ENCODE measurements at places on chromosomes 1 and 21.

DNA sequence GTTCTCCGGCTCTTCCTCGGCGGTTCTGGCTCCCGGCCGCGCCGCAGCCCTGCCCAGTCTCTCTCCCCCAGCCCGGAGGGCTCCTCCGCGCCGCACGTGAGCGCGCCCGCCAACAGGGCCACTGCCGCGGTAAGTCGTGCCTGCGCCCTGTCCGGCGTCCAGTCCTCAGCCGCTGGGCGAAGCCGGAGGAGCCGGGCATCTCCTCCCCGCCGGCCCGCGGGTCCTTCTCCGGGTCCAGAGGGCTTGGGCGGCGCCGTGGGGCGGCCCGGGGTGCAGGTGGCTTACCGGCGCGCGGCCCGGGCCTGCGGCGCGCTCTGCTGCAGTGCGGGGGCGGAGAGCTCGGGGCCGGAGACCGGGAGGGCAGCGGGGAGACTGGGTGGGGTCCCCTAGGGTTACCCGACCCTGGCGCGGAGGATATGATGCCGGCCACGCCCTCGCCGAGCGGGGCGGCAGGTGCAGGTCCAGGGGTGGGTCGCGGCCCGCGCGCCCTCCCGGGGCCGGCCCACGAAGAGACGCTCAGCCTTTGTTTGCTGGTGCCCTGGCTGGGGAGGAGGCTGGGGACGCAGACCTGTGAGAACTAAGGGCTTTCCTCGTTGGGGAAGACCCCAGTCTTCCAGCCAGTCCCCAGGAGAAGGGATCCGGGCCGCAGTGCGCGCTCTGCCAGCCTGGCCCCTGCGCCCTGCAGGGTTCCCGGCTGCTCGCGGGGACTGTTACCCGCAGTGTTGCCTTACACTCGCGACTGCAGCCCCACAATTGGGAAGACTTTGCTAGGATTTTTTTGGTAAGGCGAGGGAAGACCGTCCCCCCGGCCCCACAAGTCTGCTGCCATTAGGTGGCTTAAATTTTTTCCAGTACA lies at the start of gene DOP1B:
TSS of gene DOP1B (plus strand) at position 10 of the 856 bp plus-strand sequence. CDS start 7,910 bp downstream, outside the sequence.
- DNase-seq = no peak

DNA sequence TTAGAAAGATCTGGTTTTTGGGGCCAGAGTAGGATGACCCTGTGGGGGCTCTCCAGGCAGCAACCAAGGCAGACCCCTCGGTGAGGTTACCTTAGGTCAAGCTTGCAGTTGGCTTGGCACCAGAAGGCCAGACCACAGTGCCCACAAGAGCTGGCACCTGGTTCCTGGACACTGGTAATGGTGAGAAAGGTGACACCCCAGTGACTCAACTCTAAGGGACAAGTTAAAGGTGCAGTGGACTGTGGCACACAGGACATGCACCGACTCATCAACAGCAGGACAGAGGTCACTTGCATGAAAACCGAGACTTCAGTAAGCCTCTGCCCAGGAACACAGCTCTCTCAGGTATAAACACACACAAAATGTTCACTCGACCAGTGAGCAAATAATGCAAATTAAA lies 6.7 kb downstream of the LRRC38 start:
- DNase-seq = no peak

DNA sequence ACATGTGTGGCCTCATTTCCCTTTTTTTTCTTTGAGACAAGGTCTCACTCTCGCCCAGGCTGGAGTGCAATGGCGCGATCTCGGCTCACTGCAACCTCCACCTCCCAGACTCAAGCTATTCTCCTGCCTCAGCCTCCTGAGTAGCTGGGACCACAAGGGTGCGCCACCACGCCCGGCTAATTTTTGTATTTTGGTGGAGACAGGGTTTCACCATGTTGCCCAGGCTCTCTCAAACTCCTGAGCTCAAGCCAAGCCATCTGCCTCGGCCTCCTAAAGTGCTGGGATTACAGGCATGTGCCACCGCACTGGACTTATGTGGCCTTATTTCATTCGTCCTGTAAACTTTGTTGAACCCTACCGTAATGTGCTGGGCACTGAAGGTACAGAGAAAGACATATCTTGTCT lies 569 bp upstream of the WARS2 start:
- no peak for DNase-seq

DNA sequence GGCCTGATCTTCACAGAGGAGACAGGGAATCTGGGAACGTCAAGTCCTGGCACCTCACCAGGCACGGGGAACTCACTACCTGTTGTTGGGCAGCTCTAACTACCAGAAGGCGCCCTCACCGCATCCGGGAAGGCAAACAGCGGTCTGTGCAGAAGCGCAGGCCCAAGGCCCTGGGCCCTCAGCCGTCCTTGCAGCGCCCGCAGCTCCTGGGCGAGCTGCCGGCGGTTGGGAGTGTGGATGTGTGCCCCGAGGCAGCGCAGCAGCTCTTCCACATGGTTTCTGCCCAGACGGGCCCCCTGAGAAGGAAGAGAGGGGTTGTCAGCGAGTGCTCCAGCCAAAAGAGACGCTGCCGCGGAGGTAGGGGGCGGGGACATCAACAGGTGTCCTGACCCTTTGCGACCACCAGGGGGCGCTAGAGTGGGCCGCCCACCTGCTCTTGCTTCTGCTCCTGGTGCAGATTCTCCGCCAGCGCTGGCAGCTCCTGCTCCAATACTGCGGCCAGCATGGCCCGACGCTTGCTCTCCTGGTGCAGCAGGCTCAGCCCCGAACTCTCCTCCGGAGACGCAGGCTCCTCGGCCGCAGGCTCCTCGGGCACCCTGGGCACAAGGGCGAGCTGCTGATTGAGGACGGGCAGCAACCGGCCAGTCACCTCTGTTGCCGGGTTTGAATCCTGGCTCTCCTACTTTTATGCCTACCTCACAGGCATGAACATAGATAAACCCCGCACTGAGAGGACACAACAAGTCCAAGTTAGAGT lies 9.3 kb downstream of the MAP3K6 start:
- peak; percentile 74 for DNase-seq

- DNase-seq = no peak
Observed at GRCh38 chr1:246647113-246647512, 77.1 kb upstream of the SCCPDH start.

DNA sequence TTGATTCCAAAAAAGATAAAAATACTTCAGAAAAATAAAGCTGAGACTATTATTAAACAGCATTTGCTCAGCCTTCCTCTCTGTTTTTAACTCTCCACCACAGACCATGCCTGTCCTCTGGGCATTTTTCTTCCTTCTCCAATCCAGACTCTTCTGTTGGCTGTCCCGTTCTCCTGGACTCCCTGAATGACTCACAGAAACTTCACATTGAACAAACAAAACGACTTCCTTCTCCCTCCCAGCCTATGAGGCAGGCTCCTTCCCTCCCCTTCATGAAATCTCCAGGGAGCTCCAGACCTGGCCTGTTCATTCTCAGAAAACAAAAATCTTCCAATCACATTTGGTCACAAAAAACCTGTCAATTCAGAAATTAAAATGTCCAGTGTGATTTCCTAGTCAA lies 421.3 kb downstream of the NPHP4 start:
- no peak for DNase-seq

- no peak for DNase-seq
Observed at GRCh38 chr1:14149431-14149830, 449.1 kb upstream of the KAZN start.

DNA sequence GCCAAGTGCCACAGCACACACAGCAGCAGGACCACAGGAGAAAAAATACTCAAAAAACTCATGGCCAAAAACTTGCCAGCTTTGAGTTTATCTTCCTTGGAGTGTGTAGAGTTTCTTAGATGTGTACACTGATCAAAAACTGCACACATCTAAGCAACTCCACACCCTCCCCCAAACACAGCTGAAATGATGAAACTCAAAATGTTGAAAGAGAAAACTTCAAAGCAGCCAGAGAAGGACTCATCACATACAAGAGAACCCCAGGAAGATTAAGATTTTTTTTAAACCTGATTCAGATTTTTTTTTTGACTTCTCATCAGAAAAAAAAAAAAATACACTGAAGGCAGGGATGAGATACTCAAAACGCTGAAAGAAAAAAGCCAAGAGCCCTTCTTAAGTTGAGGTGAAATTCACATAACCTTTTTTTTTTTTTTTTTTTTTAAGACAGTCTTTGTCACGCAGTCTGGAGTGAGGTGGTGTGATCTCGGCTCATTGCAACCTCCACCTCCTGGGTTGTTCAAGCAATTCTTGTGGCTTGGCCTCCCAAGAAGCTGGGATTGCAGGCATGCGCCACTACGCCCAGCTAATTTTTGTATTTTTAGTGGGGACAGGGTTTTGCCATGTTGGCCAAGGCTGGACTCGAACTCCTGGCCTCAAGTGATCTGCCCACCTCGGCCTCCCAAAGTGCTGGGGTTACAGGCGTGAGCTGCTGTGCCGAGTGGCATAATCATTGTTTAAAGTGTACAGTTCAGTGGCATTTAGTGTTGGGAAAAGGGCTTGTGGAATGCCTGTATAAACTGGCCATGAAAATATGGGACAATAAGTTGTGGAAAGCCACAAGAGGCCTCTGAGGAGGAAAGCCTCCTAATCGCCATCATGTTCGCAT lies 20.9 kb upstream of the PDXK start:
- no peak for DNase-seq

DNA sequence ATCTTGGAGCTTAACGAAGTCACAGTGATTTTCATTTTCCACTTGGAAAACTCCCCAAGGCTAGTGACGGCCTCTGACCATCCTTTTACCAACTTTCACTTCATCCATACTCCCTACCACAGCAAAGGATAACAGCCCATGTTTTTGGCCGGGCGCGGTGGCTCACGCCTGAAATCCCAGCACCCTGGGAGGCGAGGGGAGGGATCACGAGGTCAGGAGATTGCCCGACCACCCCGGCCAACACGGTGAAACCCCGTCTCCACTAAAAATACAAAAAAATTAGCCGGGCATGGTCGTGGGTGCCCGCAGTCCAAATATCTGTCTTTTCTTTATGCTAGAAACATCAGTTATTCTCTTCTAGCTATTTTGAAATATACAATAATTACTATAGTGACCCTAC lies 7.3 kb downstream of the ASPM start:
- DNase-seq = no peak

GRCh38 chr1:61139775-61140549 lies 57.6 kb downstream of the NFIA start:
- no peak for DNase-seq

DNA sequence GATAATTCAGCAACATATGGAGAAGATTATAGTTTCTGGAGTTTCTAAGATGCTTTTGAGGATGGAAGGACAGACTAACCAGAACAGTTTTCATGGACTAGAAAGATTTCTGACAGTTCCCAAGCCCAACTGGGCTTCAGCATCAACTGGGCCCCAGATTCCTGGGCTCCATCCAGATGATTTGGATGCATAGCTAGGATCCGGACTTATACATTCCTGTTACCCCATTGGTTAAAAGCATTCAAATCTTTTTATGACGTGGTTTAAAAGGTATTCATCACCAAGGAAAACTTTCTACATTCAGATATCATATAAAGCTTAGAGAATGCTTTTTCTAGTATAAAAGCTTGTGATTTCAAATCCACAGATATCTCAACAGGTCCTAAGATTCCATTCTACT lies 29.7 kb downstream of the TSHB start:
- no peak for DNase-seq

DNA sequence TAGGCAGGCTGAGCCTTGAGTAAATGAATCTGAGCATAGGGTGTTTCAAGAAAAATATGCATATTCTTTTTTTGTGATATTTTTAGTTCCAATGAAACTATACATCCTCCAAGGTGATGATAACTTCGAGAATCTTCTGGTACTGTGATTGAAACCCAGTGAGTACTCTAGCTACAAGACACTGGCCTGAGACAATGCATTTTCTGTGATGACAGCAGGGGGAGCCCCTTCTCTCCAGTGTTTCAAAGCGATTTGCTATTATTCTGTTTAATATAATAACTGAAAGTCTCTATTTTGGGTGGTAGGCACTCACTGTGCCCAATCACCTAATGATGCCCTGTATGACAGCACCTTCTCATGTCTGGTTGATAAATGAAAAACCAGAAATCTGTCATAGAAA lies 12.1 kb downstream of the IRF2BP2 start:
- peak; percentile 25 for DNase-seq

DNA sequence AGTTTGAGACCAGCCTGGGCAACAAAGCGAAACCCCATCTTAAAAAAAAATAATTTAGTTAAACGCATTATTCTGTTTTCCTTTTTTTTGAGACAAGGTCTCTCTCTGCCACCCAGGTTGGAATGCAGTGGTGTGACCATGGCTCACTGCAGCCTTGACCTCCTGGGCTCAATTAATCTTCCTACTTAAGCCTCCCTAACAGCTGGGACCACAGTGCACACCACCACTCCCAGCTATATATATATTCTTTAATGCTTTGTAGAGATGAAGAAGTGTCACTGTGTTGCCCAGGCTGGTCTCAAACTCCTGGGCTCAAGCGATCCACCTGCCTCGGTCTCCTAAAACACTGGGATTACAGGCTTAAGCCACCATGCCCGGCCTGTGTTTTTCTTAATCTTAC lies 7.7 kb upstream of the KLF17 start:
- DNase-seq = no peak

- DNase-seq = no peak
Observed at GRCh38 chr1:108850929-108851328, 6.0 kb downstream of the AKNAD1 start.

DNA sequence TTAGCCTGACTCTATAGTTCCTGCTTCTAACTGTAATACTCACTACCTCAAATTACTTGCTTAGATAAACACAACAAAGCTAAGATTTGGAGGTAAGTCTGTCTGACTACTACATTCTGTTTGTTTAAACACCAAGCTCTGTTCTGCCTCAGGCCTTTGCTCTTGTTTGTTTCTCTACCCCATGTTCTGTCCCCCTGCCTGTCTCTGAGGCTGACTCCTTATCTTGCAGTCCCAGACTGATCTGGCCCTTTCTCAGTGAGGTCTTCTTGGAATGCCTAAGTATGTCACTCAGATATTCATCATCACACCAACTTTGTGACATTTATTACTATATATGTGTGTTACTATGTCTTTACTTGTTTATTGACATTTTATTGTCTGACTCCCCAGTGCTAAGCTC lies 425.5 kb downstream of the LMO4 start:
- DNase-seq = no peak

GRCh38 chr1:175749075-175749474 lies 5.7 kb upstream of the TNR start:
- no peak for DNase-seq

- no peak for DNase-seq
Observed at GRCh38 chr1:214500340-214501055, 50.9 kb downstream of the PTPN14 start.

GRCh38 chr1:177880339-177880891 lies 89.4 kb downstream of the SEC16B start:
- DNase-seq = no peak

DNA sequence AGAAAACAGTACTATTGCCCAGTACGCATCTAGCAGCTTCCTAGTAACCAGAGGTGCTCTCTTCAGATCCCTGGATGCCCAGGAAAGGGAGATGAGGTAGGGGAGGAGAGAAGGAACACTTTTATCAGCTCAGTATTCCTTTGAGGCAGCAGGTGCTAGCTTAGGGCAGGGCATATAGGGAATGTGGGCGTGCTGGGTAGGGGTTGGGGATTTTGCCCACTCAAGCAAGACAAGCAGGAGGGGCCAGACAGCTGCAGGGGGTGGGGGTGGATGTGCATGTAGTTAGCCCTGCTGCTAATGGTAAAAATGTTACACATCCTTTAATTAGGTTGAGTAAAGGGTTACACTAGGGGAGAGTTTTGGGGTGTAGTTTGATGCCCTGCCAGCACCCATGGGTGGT lies 18.1 kb upstream of the AVPR1B start:
- DNase-seq = no peak

- no peak for DNase-seq
Observed at GRCh38 chr1:211372463-211372862, 45.8 kb downstream of the TRAF5 start.

Data from activated T-helper 1 cell treated with anti-CD3 and anti-CD28 coated beads, Interleukin-2, amount 50 U/mL, for 16 hours (primary cell).